ENCODE measurements at places on chromosomes 7 and 10.

DNA sequence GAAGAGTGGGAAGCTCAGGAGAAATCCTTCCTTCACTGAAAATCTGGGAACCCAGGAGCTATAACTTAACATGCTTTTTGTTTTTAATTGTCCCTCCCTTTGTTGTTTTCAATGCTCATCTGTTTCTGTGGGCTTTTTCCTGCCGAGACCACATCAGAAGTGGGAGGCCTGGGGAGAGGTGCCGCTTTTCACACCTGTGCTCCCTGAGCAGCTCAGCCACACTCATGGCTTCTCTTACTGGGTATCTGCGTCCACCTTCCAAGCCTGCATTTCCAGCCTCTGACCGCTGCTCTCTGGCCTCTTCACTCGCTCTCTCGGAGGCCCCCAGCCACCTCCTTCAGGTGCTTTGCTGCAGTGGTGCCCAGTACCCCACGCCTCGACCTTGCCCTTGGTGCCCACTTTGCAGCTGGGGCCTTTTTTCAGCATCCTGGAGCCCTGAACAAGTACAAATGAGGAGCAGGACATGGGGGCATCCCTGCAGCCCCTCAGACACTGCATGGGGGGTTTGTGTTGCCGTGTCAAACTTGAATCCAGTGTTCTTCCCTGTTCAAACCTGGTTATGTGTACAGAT is 9.9 kb downstream of the C7orf57 start:
- DNase-seq = no peak

- DNase-seq = no peak
Measured at GRCh38 chr7:10284001-10284400, 689.7 kb upstream of the PHF14 start.

GRCh38 chr7:67309764-67310549 is 313.3 kb downstream of the TYW1 start:
- DNase-seq = no peak

DNA sequence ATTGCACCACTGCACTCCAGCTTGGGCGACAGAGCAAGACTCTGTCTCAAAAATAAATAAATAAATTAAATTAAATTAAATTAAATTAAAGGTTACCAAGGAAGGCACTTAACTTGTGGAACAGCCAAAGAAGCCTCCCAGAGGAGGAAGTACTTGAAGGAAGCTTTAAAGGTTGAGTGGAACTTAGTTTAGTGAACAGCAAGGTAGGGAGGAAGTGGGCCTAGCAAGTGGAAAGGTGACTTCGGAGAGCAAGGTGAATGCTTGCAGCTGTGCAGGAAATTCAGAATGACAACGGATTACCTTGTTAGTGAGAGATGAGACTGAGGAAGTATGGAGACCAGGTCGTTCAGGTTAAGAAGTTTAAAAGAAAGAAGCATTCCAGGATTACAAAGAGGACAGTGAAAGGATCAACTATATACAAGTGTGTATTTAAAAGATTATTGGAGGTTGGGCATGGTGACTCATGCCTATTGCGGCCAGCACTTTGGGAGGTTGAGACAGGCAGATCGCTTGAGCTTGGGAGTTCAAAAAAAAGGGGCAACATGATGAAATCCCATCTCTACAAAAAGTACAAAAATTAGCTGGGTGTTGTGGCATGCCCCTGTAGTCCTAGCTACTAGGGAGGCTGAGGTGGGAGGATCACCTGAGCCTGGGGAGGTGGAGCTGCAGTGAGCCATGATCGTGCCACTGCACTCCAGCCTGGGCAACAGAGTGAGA is 12.8 kb upstream of the RPEL1 start:
- DNase-seq = no peak

DNA sequence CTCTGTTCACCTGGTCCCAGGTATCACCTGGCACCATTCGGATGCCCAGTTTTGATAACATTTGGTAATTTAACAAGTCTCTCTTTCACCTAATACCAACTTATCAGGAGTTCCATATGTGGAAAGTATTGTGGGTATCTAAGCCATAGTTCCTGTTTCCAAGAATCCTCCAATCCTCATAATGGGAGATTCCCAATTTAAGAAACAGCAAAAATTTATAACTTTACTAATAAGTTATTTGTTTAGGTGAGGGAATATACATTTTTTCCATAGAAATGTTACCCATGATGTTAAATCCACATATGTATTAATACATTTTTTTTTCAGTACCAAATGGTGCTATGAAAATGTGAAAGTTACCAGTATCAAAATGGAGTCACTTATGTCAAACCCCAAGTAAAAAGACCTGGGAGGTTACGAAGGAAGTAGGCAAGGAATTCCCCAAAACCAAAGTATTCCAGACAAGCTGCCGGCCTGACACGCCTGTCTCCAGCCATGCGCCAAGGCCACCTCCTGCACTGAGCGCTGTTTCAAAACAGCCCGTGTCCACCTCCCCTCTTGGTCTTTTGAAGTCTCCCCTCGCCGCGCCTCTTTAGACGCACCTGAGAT is 44.8 kb downstream of the PRKCQ start:
- DNase-seq = no peak

DNA sequence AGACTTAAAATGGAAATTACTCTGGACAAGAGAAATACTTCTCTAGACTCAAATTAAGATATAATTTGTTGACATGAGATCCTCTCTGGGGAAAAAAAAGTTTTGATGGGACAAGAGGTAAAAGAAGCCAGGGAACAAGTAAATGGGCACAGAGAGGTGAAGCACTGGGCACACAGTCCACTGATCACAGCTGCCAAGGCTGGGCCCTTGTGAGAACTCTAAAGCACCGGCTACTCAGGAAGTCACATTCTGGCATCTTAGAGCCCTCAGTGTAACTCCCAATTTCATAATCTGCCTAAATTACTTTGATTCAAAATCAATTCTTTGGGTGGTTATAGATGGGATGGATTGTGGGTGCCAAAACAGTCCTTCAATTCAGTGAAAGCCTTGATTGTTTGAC is 123.2 kb upstream of the CACNA2D1 start:
- DNase-seq = no peak

DNA sequence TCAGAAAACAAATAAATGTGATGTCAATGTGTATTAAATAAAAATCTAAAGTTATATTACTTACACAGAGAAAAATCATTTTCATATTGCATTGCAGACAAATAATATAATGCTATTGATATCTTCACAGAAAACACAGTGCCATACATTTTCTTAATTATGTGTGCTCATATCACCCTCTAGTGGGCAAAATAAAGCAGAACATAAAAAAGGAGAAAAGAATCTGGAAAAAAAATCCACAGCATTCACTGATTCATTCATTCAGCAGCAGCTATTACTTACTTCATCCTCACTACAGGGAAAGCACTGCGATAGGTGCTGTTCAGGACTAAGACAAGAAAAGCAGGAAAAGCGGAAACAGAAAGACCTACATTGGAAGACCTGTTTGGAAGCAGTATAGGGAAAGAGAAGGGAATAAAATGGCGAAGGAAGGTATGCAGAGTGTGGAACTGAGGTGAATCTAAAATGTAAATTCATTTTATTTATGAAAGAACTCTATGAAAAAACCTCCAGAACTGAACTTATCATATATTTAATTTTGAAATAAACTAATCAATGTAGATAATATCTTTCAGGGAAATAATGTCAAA is 73.2 kb downstream of the POT1 start:
- DNase-seq = peak; percentile 86

- no peak for DNase-seq
Measured at GRCh38 chr10:6987536-6987945, 407.5 kb upstream of the PRKCQ start.
